ENCODE measurements at places on chromosomes 11 and 22. TPM values are rescaled to one million over a fixed set of nuclear protein-coding genes. Genes with fewer than 3 reads are reported as not detected.
A peak's percentile ranks its signal among the peaks of the same experiment; 100 is the strongest.

DNA sequence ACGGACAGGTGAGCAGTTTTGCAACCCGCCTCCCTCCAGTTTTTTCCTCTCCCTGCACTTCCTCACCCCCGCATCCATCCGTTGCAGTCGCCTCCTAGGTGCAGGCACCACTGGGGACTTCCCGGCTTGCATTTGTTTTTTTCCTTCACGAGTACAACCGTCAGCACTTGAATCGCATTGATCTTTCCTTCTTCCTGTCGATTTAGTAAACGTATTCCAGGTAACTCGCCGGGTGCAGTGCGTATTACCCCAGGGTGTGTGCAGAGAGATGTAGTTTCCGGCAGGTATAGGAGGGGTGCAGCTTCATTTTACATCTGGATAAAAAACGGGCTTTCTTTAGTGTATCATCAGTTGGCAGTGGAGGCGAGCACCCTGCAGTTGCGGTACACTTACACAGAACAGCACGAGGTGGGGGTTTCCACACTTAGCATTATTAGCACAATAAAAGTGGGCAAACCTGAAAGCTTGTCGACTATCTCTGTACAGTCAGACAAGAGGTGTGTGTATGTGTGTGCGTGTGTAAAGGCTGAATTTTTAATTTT, at the start of gene SORL1-AS1:
Gene SORL1-AS1 (minus strand): TSS at position 359 of the 542 bp plus-strand sequence.
- no peak for DNase-seq

GRCh38 chr11:114354076-114354475, 46.2 kb downstream of the C11orf71 start:
- DNase-seq: no peak

- no peak for DNase-seq
Measured at GRCh38 chr11:73965076-73965763, 14.4 kb downstream of the DNAJB13 start.

GRCh38 chr11:111177037-111177871, 68.3 kb upstream of the POU2AF2 start:
- DNase-seq: no peak

- peak; percentile 14 for DNase-seq
Measured at GRCh38 chr11:101848262-101848661, 66.5 kb upstream of the CEP126 start.

GRCh38 chr22:28648792-28649191, 30.8 kb downstream of the TTC28 start:
- no peak for DNase-seq

DNA sequence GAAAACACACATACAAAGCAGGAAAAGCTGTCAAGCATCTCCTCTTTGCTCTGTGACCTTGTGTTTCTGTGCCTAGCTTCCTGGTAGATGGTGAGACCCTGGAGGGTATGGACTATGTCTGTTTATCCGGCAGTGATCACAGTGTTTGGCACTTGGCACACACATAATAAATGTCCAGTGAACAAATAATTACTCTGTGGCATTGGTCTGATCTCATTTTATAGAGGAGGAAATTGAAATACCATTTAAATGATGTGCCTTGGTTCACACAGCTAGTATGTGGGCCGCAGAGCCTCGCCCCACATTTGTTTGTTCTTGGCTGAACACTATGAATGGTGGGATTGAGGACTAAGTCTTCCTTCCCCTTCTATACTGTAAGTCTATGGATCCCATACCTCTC, 104.7 kb upstream of the SPON1 start:
- DNase-seq: no peak

DNA sequence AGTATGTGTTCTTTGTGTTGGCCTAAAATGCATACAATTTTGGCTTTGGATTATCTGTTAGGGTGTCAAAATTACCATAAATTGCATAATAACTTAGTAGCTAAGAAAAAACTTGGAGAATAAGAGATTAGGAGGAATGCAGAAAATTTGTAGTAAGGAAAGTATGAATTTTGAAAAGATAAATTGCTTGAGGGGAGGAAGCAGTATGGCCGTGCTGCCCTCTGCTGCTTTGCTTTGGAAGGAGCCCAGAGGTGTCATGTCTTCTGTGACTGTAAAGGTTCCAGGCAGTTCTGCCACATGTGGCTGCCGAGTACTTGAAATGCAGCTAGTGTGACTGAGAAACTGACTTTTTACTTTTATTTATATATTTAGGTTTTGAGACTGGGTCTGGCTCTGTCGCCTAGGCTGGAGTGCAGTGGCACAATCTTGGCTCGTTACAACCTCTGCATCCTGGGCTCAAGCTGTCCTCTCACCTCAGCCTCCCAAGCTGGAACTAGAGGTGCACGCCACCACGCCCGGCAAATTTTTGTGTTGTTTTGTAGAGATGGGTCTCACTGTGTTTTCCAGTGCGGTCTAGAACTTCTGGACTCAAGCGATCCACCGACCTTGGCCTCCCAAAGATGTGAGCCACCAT, 1.8 kb downstream of the ADSL start:
- DNase-seq: peak; percentile 61

DNA sequence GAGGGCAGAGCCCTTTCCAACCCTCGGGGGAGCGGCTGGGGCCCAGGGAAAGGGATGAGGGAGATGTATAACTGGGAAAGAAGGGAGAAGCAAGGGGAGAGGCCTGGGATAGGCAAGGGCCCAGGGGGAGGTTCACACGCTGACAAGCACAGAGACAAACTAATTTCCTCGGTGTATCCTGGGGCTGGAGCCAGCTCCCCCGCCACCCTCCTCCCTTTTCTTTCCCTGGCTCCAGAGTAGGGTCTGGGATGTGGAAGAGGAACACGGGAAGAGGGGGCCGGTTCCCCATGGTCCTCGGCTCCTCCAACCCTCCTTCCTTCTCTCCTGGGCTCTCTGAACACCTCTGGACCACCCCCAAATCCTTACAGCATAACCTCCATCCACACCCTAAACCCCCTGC, 6.9 kb downstream of the CLCF1 start:
- peak; percentile 67 for DNase-seq

Gene ADAMTS8
- polyA plus RNA-seq: 9.5 TPM

Gene OR52D1
- polyA plus RNA-seq: not detected

Gene VSIG10L2
- polyA plus RNA-seq: not detected

Gene ROBO4
- 43.3 TPM for polyA plus RNA-seq

Gene RBMXL2
- not detected for polyA plus RNA-seq

Gene PLAAT2
- not detected for polyA plus RNA-seq

Gene VPREB1
- polyA plus RNA-seq: 0.26 TPM

Gene ZNF408
- 7.9 TPM for polyA plus RNA-seq

All from hindlimb muscle (tissue), 1 donor.